Activated T-cell treated with anti-CD3 and anti-CD28 coated beads, Interleukin-2, amount 50 U/mL, for 4 hours (primary cell): ENCODE measurements at places on chromosomes 5 and 9.
A peak's percentile ranks its signal among the peaks of the same experiment; 100 is the strongest.

GRCh38 chr9:107862881-107863280 is 373.3 kb upstream of the KLF4 start:
- DNase-seq, result no peak

- no peak for DNase-seq
These were observed 1.8 kb downstream of the TLX3 start for GRCh38 chr5:171310819-171311321.

GRCh38 chr9:27618066-27618465 is 44.8 kb upstream of the C9orf72 start:
- DNase-seq, result no peak

- no peak for DNase-seq
These were observed 13.1 kb upstream of the IFNA14 start for GRCh38 chr9:21252721-21253547.

DNA sequence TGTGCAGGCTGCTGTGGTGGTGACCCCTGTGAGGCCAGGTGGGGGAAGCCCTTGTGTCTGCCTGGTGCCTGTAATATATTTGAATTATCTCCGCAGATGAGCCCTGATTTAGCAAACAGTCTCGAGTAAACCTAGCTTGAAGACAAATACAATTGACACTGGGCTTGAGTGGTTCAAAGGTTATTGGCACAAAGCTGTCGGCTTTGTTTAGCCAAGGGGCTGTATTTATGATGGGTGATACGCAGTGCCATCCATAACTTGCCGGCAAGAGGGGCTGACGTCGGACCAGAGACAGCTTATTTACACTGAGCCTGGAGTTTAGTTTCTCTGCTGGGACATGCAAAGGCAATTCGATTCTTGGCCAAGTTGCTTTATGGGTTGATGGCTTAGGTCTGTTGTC is 20.0 kb upstream of the PITX1 start:
- DNase-seq, result no peak

DNA sequence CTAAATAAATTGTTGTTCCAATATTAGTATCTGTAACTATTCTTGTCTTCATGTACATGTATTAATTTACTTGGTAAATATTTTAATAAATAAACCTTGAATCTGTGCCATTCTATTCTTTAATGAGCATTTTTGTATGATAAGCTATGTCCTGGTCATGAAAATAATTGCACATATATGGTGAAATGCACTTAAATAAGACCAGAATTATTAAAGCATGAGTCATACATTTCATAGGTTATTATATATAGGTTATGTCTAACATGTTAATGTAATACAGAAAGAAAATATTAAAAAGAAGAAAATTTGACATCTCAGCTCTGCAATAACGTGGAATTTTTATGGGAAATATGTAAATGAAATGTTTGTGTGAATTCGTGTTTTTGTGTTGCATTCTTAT is 1168.1 kb downstream of the TAF11L14 start:
- DNase-seq, result no peak

- no peak for DNase-seq
These were observed 561.2 kb upstream of the C9orf72 start for GRCh38 chr9:28134446-28134976.

GRCh38 chr9:12797037-12797436 is 22.2 kb downstream of the LURAP1L start:
- DNase-seq, result no peak

- DNase-seq, result no peak
These were observed 116.5 kb downstream of the C9orf50 start for GRCh38 chr9:129504404-129504803.

GRCh38 chr5:135174315-135175096 is 140.5 kb upstream of the PITX1 start:
- DNase-seq, result no peak

GRCh38 chr9:130429831-130430230 is 14.9 kb upstream of the ASS1 start:
- DNase-seq, result no peak

GRCh38 chr9:32832346-32832745 is 49.0 kb downstream of the TMEM215 start:
- DNase-seq, result no peak

- no peak for DNase-seq
These were observed 147.1 kb upstream of the MAP1B start for GRCh38 chr5:71960195-71960594.

- no peak for DNase-seq
These were observed 164.0 kb downstream of the GHR start for GRCh38 chr5:42587096-42587723.

- peak; percentile 76 for DNase-seq
These were observed 1.7 kb downstream of the PPARGC1B start for GRCh38 chr5:149731617-149732323.

DNA sequence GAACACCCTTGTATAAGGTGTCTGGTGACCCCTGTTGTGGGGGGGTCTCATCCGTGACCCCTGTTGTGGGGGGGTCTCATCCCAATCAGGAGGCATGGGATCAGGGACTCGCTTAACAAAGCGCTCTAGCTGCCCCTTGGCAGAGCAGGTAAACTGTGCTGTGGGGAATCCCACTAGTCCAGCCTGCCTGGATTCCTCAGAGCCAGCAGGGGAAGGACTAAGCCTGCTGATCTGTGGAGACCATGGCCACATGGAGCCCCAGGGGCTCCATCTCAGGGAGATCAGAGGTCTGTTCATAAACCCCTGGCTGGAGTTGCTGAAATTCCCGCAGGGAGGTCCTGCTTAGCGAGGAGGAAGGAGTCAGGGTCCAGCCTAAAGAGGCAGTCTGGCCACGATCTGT is 45.8 kb upstream of the TXNDC8 start:
- DNase-seq, result no peak

- no peak for DNase-seq
These were observed 1.1 kb downstream of the FKBP15 start for GRCh38 chr9:113219969-113220368.

- DNase-seq, result no peak
These were observed 226.7 kb downstream of the AGTPBP1 start for GRCh38 chr9:85515021-85515420.

- no peak for DNase-seq
These were observed 39.3 kb downstream of the NTNG2 start for GRCh38 chr9:132201139-132201538.

GRCh38 chr5:66209350-66209749 is 65.2 kb downstream of the SREK1 start:
- no peak for DNase-seq

DNA sequence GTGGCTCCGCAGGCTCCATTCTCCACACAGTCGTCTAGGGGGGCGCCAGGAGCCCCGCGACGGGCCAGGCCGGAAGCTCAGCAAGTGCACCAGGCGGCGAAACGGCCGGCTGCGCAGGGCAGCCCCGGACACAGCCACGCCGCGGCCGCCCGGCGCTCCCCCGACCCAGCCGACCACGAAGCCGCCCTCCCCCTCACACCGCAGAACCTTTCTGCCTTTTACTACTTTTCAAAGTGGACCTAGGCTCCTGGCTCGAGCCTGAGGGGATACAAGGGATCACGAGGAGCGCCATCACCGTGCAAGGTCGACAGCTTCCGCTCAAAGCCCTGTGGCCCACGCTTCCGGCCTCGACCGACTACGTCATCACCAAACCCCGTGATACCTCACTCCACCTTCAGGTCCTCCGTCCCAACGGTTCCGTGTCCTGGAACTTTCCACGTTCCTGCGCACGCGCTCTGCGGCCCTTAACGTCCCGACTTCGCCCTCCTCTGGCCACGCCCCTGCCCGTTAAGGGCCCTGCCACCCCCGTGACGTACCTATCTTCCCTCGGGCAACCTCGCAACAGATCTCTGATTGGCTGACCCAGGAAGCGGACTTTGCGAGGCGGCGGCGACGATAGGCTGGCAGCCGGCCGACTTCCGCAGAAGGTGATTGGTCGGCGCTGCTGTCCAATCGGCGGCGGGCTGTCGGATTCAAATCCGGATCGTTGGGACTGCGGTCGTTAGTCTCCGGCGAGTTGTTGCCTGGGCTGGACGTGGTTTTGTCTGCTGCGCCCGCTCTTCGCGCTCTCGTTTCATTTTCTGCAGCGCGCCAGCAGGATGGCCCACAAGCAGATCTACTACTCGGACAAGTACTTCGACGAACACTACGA is at the start of gene CKS2:
TSS of gene CKS2 (plus strand) at position 721 of the 871 bp plus-strand sequence. CDS start at position 819, 98 bp downstream.
- peak; percentile 100 for DNase-seq

DNA sequence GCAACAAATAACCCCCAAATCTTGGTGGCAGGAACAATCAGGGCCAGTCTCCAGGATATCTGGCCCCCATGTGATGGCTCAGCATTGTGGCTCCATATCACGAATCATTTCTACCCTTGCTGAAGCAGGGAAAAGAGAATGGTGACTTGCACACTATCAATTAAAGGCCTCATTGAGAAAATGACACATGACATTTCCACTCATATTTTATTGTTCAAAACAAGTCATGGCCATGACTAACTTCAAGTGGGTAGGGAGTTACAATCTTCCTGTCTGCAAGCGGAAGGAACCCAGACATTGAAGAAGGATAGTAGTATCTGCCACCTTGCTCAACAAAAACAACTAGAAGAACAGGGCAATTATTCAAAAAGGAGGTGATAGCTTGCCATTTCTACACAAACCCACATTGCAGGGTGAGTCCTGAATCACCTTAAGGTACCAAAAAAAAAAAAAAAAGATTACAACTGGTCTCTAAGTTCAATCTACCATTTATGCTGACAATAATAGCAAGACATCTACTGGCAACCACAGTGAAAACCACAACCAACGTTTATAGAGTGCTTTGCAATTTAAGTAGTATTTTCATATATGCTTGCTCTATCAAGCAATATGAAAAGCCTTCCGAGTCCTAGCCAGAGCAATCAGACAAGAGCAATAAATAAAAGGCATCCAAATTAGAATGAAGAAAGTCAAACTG is 186.7 kb upstream of the DAPK1 start:
- no peak for DNase-seq

DNA sequence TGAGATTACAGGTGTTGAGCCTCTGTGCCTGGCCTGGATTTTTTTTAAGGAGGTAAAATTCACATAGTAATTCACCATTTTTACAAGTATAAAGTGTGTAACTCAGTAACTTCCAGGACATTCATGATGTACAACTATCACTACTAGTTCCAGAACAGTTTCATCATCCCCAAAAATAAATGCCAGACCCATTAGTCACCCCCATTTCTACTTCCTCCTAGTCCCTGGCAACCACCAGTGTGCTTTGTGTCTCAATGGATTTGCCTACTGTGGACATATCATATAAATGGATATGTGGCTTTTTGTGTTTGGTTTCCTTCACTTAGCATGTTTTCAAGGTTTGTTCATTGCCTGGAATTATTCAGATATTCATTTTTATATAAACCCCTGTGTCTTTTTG is 72.5 kb upstream of the PANK3 start:
- no peak for DNase-seq

- no peak for DNase-seq
These were observed 87.9 kb downstream of the SEMA4D start for GRCh38 chr9:89410022-89410421.

DNA sequence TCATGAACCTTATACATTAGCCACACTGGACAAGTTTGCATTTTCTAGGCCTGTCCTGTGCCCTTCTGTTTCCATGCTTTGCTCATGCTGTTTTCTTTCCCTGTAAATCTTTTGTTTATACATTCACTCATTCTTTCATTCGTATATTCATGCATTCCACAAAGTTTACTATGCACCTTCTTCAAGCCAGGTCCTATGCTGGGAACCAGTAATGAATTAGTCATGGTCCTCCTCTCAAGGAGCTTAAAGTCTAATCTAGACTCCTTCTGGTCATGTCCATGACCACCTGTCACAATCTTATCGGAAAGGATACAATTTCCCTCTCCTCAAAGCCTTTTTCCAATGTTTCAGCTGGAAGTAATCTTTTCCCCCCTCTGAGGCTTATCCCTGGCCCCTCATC is 9.1 kb upstream of the XPA start:
- DNase-seq, result no peak

DNA sequence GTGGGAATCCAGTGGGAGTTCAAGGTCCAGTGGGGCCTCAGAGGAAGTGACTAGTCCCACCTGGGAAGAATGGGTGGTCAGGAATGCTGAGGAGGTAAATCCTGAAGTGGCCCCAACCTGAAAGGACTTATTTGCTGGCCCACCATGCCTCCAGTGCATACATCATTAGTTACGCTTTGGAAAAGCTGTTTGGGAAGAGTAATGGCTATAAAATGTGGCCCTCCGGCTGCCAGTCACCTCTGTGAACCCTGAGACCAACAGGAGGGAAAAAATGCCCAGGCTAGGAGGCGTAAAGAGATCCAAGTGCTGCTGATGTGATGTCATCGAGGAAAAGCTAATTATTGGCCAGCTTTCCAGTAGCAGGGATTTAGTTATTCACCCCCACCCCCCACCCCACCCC is 2.7 kb upstream of the SLC26A2 start:
- DNase-seq, result no peak

- DNase-seq, result no peak
These were observed 200.2 kb downstream of the TSSK1B start for GRCh38 chr5:113234546-113234945.

DNA sequence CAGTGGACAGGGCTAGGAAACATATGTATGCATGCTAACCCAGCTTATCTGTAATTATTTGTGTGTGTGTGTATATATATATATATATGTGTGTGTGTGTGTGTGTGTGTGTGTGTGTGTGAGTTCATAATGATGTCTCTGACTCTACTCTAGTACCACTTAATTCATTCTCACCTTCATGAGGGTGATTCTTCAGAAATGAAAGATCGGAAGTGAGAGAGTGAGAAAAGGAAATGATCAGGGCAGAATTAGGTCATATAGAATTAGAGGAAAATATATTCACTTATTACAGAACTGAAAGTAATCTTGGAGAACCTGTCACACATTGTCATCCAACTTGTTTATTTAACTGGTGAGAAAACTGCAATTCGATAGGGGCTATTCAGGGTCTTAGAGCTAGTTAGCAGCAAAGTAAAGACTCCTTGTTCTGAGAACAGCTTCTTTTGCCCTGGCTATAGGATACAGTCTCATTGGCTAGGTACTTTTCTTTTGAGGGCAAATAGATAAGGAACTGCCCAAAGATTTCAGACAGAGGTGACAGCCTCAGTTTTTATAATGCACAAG is 58.8 kb downstream of the C9orf153 start:
- no peak for DNase-seq

DNA sequence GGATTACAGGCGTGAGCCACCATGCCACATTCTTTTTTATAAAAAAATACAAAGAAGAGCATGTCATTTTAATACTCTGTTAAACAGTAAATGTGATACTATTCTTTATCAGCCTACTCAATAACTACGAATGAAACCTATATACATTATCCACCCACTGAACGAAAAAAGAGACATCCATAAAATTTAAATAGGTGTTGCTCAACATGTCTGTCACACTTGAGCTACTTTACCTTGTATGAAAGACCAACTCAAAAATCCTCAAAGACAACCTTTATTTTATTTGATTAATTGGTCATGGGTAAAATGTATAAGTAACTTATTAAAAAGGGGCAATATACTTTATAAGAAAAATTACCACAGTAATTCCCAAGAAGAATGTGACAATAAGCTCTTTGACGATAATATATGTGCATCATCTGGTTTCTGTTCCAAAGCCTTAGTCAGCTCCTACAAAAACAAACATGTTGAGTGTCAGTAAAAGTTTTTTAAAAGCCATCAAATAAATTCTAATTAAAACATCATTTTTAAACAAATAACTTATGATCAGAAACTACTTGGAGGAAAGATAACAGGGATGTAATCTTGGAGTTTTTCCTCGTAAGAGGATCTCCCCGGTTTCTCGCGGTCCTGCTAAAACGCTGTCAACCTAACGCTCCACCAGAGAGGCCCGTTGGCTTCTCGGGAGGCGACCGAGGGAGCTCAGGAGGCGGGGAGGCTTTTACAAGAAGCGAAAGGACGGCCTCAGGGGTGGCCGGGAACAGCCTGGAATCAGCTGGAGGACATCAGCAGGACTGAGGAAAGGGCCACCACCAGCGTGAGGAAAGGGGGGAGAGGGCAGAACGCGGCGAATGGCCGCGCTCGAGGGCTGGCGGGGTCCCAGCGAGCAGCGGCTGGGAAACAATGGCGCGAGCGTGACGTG is 13.5 kb upstream of the ANKRD18B start:
- DNase-seq, result peak; percentile 14

- DNase-seq, result no peak
These were observed 172.2 kb upstream of the ZNF608 start for GRCh38 chr5:124918618-124919017.
